SK-N-SH treated with all-trans-retinoic acid at 6 μM for 48 hours (cell line): ENCODE measurements at places on chromosomes 4 and X.

DNA sequence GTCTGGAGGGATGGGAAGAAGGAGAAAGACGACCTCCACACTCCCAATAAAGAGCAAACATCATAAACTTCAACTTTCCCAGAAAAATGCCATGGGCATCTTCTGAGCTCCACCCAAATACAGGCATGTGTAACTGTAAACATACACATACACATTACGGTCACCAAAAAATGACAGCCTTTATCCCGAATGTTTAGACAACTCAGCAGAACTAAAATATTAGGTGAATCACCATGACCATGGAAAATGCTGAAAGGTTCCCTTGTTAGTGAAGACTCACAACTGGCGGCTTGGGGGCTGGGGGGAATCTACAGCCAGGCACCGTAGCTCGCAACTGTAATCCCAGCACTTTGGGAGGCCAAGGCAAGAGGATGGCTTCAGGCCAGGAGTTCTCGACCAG is 33.0 kb downstream of the PRKX start:
- ATAC-seq, result no peak

DNA sequence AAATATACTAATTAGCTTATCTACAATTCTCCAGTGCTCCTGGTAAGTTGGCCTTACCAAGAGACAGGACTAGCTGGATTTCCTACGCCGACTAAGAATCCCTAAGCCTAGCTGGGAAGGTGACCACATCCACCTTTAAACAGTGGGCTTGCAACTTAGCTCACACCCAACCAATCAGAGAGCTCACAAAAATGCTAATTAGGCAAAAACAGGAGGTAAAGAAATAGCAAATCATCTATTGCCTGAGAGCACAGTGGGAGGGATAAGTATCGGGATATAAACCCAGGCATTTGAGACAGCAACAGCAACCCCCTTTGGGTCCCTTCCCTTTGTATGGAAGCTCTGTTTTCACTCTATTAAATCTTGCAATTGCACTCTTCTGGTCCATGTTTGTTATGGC is 1025.0 kb downstream of the RAB28 start:
- no peak for ATAC-seq

DNA sequence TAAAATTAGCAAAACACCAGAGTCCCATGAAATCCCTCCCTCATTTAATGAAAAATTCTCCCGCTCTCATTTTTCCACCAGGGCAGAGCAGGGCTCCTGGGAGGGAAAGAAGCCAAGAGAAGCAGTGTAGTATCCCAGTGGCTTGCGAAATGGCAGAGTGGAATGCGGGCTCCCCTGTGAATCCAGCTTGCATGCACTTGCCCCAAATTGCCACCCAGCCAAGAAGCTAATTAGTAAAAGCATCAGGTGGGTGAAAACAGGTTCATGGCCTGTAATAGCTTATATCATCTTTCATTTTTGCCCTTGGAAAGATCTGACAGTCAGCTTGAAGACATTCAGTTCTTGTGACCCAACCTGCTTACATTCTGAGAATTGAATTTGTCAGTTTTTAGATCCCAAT is 10.1 kb downstream of the AMOT start:
- no peak for ATAC-seq

DNA sequence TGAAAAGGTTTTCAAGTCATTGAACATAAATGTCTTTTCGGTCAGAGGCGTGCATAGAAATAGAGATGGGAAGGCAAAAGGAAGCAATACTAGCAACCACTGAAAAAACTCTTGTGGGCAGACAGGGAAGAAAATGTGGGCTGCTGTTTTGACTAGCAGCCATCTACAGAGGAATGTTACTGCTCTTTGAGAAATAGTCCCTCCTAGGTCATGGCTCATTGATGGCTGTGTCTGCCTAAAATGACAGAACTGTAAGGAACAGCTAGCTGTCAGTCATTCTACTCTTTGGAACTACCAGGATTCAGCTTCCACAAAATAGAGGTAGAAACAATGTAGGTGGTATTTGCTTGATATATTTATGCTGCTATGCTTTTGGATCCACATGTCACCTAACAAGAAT is 26.9 kb upstream of the TMPRSS11B start:
- ATAC-seq, result peak; percentile 31; the same call in 2 of the 3 replicates

DNA sequence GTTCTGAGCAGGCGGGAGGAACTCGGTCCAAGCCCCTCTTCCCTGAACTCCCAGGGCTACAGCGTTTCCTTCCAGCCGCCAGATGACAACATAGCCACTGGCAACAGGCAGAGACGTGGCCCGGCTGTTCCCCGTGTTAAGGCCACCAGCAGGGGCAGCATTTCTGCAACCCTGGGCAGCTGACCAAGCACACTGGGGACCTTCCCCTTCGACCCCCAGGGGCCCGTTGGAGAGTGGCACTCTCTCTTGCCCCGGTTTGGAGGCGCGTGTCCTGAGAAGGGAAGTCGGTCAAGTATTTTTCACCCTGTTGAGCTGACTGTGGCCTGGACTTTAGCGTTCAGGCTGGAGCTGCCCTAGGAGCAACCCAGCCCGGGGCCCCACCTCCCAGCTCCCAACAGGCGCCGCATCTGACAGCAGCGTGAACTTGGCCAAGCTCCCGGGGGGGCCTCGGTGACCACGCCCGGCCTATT is 37.6 kb downstream of the ZBTB49 start:
- peak; percentile 51; the same call in 2 of the 3 replicates for ATAC-seq

DNA sequence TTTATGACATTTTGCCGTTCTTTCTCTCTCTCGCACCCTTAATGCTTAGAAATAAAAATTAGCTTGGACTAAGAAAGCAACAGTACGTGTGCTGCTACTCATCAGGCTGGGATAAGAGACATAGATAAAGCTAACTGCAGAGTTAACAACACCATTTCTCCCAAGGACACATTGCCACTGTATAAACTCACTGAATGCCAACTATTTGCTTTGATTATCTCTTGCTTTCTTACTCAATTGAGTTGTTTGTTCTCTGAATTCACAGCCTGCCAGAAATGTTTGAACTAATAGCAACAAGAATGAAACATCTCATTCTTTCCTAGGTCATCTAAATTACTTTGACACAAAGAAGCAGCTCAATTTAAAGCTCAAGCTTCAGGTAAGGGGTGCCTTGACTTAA is 34.6 kb downstream of the F8 start:
- no peak for ATAC-seq

- ATAC-seq, result no peak
Observed at GRCh38 chr4:17258106-17258505, 253.8 kb downstream of the QDPR start.
